Cardiac septum (tissue), 1 donor: ENCODE measurements at places on chromosomes 13 and 19. TPM values are rescaled to one million over a fixed set of nuclear protein-coding genes. Genes with fewer than 3 reads are reported as not detected.
A peak's percentile ranks its signal among the peaks of the same experiment; 100 is the strongest.

Gene FGF22
- not detected for total RNA-seq

Gene B3GNT3
- total RNA-seq = not detected

Gene FBXO27
- total RNA-seq = 15.3 TPM

Gene ZNF723
- not detected for total RNA-seq

Gene TMEM145
- total RNA-seq = 0.24 TPM

Gene GPC5
- total RNA-seq = 0.86 TPM

Gene TMC4
- 4.3 TPM for total RNA-seq

Gene RFPL4A
- total RNA-seq = 0.46 TPM

Gene SCEL
- total RNA-seq = not detected

Gene NLRP9
- not detected for total RNA-seq

Gene ATP8B3
- total RNA-seq = 0.78 TPM

Gene ZNF135
- 4.2 TPM for total RNA-seq

DNA sequence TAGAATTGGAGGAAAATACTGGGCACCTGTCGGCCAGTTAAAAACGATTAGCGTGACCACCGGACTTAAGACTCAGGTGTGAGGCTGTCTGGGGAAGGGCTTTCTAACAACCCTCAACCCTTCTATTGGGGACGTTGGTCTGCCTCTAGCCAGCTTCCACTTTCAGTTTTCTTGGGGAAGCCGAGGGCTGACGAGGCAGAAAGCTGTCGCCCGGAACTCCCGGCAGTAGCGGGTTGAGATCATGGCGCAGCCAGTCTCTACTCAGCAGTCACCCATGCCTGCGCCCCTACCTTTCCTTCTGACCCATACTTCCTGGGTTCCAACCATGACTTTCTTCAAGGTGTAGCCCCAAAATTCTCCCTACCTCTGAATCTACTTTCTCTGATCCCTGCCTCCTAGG, 1424.1 kb downstream of the SLITRK1 start:
- no peak for DNase-seq

- no peak for DNase-seq
Observed at GRCh38 chr19:5288347-5288739, 52.3 kb downstream of the PTPRS start.

DNA sequence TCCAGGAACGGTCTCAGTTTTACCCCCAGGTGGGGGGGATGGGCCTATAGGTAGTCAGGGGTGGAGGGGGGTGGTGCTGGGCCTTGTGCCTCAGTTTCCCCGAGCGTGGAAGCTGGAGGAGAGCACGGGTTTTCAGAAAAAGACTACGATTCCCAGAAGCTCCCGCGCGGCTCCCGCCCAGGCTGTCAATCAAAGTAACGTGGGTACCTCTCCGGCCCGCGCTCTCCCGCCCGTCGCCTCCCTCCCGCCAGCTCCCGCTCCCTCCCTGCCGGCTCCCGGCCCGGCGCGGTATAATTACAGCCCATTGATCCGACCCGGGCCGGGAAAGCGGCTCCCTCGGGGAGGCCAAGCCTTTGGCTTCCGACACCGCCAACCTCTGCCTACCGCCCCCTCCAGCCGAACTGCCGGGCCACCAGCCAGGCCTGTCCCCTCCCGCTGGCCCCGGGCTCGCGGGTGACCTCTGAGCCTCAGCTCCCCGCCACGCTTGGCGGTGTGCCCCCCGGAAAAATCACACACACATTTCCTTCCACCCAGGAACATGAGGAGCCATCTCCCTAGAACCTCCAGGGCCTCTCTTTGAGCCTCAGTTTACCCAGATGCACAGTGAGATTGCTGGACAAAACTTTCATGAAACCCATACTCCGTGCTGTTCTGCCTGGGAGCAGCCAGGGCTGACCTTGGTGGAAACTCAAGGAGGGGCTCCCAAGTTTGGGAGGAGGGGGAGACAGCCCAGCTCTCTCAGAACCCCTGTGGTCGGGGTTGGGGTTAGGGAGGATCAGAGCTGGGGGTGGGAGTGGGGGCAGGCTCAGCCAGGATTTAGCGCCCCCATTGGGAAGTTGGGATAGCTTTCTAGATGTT, 7.3 kb upstream of the TLE2 start:
- DNase-seq = peak; percentile 95

DNA sequence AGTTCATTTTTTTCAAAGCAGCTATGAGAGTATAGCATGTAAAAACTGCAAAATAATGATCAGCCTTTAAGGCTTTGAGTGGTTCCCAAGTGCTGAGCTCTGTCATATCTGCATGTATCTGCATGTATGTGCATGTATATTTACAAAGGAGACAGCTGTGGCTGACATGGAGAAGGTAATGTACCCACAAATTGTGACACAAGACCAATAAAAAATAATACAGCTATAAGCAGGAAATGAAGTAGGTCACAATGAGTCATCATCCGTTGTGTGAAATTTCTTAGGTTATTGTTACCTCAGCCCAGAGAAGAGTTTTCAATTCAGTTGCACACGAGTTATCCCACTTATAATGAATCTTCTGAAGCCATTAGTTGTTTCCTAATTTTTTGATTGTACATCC, 60.9 kb upstream of the MED4 start:
- DNase-seq = no peak

GRCh38 chr19:41696402-41697197, 8.5 kb upstream of the CEACAM7 start:
- peak; percentile 33 for DNase-seq

GRCh38 chr19:50328224-50328872, 829 bp downstream of the KCNC3 start:
- DNase-seq = no peak

DNA sequence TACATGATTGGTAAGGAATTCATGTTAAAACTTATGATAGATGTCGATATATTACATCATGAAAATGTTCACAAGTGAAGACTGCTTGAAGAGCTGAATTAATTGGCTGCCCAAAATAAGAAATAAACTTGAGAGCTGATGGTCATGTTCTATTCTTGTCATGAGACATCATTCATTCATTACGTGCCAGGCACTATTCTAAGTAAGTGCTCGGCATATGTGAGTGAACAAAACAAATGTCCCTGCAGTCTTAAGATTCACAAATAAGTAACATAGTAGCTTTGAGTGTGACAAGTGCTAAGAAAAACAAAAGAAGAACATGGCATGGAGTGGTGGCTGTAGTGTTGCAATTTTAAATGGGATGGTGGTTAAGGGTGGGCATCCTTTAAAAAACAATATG, 329.3 kb downstream of the SUCLA2 start:
- DNase-seq = no peak

DNA sequence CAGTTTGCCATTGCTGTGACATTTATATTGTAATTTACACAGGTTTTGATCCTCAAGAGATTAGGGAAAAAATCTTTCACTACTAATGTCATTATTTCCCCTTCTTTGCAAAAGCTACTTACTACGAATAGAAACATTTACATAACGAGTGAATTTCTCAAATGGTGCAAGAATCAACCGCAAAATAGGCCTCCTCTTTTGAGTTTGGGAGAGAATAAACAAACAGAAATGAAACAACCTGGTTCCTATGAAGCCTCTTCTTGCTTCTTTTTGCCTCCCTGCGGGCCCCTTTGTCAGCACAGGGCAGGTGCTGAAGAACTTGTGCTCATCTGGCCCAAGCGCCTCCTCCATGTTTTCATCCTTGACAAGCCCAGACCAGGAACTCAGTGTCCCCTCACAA, 10.1 kb upstream of the GJA3 start:
- no peak for DNase-seq

GRCh38 chr13:20295956-20296355, 63.8 kb upstream of the GJB6 start:
- no peak for DNase-seq

DNA sequence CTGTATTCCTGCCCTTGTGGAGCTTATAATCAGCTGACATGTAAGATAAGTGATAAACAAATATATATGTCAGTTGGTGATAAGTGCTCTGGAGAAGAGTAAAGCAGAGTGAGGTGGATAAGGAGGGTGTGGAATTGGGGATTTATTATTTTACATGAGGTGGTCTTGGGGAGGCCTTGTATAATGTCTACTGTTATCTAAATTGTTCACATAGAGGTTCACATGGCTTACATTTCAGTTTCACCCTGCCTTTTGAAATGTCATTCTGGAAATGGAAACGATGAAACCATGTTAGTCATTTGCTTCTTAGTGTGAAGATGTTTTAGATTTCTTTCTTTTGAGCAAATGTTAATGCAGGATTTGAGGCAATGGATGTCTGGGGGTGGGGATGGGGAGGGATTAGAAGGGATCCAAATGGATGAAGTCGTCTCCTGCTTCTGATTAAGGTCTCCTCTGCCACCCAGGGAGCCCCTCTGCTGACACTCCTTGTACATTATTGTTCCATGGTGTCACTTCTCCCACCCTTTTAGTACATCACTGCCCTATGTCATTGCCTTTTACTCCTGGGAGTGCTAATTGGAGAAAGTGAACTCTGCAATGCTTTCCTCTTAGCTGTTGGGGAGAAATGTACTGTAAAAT, 14.0 kb downstream of the B3GLCT start:
- DNase-seq = no peak

DNA sequence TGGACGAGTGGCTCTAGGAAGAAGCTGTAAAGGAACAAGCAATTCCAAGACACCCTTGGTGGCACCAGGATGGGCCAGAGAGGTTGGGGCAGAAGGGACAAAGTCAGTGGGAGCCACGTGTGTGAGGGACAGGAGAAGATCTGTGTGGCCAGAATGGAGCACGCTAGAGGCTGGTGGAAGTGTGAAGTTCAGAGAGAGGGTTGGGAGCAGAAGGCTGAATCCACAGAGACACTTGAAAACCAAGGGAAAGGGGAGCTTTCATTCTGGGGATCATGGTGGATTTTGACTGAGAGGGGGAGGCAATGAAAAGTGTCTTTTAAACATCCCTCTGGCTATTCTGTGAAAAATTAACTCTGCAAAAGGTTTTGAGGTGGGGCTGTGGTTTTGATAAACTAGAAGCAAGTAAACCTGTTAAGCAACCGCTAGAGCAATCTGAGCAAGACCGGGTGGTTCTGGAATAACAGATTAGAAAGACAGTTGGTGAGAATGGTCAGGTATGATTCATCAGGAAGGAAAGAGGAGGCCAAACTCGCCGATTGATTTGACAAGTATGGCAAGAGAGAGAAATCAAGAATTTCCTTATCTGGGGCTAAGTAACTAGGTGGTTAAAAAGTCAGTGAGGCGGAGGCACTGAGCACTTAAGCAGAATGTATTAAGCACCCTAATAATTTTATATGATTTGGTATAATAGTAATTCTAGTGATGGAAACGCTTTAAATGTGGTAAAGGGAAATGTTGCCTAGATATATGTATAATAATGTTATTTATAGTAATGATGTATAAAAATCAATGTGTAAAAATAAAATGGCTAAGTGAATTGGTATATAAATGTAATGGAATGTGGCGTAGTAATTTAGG, 140.0 kb downstream of the MYO16 start:
- no peak for DNase-seq

DNA sequence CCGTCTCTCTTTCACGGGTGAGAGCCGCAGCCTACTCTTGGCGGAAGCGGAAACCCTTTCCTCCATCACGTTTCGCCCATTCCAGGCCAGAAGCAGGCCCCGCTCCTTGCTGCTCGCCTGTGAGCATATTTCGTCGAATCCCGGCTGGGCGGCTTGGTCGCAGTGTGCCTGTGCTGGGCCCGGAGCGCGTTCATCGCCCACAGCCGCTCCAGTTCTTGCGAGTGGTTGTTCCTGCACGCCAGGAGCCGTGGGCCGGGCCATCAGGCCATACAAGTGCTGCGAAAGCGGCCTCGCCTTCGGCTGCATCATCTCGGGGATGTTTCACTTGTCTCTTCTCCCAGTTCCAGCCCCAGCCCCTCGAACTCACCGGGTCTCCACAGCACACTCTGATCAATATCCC, 65.0 kb downstream of the ZNF627 start:
- no peak for DNase-seq

DNA sequence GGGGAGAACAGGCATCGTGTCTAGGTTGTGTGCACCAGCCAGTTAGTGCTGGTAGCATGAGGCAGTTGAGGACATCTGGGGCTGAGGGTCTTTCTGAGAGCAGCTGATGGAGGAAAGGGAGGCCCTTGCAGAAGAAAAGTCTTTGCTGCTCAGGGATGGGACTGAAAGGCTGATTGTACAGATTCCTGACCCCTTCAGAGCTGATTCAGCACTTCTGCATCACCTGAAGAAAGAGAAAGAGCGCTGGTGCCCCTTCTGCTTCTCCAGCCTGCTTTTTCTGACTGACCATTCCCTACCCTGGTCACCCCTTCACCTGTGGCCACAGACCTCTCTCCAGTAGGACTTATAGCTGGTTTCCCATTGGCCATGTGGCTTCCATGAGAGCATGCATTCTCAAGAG, 476.2 kb downstream of the TSHZ3 start:
- DNase-seq = no peak

GRCh38 chr13:76971851-76972829, 19.7 kb upstream of the CLN5 start:
- DNase-seq = no peak

GRCh38 chr19:18494267-18494607, 27.6 kb downstream of the ELL start:
- DNase-seq = no peak

DNA sequence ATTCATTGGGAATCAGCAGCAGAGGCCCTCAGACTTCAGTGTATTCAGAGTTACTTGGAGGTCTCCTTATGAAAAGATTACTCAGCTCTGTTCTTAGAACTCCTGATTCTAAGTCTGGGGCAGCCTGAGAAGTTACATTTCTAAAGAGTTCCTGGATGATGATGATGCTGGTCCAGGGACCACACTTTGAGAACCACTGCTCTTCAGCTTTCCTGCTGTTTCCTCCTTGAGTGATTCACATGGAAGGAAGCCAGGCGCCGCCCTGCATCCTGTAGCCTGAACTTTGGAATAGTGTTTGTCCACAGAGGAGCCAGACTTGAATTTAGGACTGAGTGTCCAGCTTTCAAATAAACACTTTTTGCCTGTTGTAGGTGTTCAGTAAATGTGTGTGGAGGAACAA, 2.9 kb downstream of the CEBPG start:
- no peak for DNase-seq

- no peak for DNase-seq
Observed at GRCh38 chr13:33235564-33235963, 50.0 kb downstream of the STARD13 start.

DNA sequence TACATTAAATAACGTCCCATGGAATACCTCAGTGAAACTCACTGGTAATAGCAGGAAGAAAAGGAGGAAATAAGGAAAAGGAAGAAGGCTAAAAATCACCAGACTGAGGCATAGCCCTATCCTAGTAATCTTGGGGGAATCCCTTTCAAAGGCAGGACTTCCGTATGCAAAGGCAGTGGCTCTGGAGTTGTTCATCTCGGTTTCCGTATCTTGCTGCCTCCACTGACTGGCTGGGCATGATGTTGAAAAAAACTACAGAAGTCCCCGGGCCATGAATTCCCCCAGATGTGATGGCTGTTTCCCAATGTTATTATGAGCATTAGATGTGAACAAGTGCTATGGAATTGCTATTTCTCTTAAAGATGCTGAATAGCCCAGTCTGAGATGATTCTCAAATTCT, 5.5 kb downstream of the FPR2 start:
- no peak for DNase-seq

GRCh38 chr19:55676383-55676782, 1.4 kb downstream of the EPN1 start:
- DNase-seq = no peak
